ENCODE measurements at places on chromosomes 5 and 9. TPM values are rescaled to one million over a fixed set of nuclear protein-coding genes. Genes with fewer than 3 reads are reported as not detected.

The SELENOP gene
- total RNA-seq = 2.1 TPM

The PFN3 gene
- total RNA-seq = not detected

The ANKRD31 gene
- total RNA-seq = 0.12 TPM

The GAS1 gene
- total RNA-seq = 1.7 TPM

The SOWAHA gene
- total RNA-seq = 0.22 TPM

The ENHO gene
- total RNA-seq = 0.75 TPM

The CCDC152 gene
- 2.7 TPM for total RNA-seq

The CYLC2 gene
- not detected for total RNA-seq

Measured in epithelial cell of proximal tubule (primary cell).